ENCODE measurements at places on chromosomes 7 and 10. TPM values are rescaled to one million over a fixed set of nuclear protein-coding genes. Genes with fewer than 3 reads are reported as not detected.
A peak's percentile ranks its signal among the peaks of the same experiment; 100 is the strongest.

GRCh38 chr7:101486433-101487104 lies 123.9 kb downstream of the COL26A1 start:
- no peak for DNase-seq

- DNase-seq, result peak; percentile 52
Measured at GRCh38 chr10:63466144-63466935, 563 bp upstream of the JMJD1C start.

GRCh38 chr7:66642186-66642585 lies 13.5 kb downstream of the KCTD7 start:
- no peak for DNase-seq

GRCh38 chr10:128001849-128002248 lies 94.9 kb downstream of the PTPRE start:
- DNase-seq, result no peak

The GRM3 gene
- not detected for total RNA-seq
